ENCODE measurements at places on chromosomes 3 and 15.
A peak's percentile ranks its signal among the peaks of the same experiment; 100 is the strongest.

DNA sequence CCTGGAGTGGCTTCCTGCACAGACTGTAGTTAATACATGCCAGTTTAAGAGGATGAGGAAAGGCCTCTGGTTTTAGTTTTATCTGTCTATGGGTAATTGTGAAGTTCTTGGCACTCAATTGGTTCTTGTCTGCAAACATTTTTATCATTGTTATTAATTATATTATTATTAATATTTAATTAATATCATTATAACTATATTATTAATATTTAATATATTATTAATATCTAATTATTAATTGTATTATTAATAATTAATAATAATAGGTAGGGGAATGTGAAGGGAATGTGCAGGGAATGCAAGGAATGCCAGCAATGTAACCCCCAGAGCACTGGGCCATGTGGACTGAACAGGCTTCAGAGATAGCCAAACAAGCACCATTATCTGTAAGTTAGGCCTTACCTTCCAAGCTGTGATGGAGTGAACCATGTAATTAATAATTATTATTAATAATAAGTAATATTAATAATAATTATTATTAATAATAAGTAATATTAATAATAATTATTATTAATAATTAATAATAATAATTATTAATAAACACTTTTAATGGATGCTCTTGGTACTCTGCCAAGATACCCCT lies 79.8 kb upstream of the NMNAT3 start:
- DNase-seq = no peak

GRCh38 chr3:12598890-12599289 lies 42.0 kb downstream of the MKRN2 start:
- no peak for DNase-seq

DNA sequence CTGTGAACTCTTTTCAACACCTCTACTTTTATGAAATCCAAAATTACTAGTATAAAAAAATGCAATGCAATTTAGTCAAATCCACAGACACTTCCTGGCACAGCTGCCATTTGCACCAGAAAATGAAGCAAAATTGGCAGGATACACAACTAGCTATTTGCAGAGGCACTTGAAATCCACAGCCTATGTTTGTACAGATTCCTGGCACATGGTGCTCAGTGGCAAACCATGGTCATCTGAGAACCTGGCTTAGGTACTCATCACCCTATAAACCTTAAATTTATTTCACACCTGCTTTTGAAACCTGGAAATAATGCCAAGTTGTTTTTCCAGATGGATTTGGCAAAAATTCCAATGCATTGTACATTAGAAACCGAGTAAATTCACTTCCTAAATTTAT lies 20.2 kb upstream of the PPM1L start:
- DNase-seq = no peak

GRCh38 chr3:45595364-45596195 lies 1.0 kb downstream of the LIMD1 start:
- DNase-seq = no peak

GRCh38 chr3:2603692-2604289 lies 505.1 kb downstream of the CNTN4 start:
- no peak for DNase-seq

- no peak for DNase-seq
Measured at GRCh38 chr15:68672781-68673205, 94.0 kb downstream of the CORO2B start.

- DNase-seq = no peak
Measured at GRCh38 chr3:119779731-119780383, 2.0 kb upstream of the NR1I2 start.

DNA sequence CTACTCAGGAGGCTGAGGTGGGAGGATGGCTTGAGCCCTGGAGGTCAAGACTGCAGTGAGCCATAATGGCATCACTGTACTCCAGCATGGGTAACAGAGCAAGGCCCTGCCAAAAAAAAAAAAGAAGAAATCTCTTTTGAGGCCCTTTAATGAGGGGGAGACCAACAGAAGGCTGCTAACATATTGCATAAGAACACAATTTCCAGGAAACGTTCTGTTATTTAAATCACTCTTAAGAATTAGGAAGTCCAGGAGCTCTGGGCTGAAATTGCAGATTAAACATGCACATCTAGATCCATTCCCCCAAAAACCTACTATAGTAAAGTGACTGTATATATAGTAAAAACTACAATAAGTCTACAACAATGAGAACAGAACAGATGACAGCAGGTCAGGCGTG lies 16.1 kb upstream of the BLM start:
- no peak for DNase-seq

GRCh38 chr3:186540221-186540834 lies 3.9 kb downstream of the CRYGS start:
- DNase-seq = peak; percentile 93
